ENCODE measurements at places on chromosomes 4 and X.

DNA sequence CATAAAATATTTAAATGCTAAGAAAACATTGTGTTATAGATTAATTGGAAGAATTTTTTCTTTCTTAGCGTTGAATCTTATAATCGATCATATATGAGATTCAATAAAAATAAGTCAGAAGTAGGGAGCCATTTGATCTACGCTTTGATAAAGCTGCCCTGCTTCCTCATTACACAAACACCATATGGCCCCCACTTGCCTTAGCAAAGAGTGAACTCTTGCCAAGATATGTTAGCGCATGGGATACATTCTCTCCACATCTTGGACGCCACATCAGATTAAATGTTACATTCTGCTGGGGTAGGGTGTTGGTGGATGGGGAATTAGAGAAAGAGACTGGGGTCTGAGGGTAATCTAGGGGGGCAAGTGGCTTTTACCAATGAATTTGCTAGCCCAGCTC, 207.7 kb upstream of the MID1 start:
- no peak for DNase-seq

GRCh38 chr4:1842993-1843448, 12.9 kb downstream of the LETM1 start:
- no peak for DNase-seq

DNA sequence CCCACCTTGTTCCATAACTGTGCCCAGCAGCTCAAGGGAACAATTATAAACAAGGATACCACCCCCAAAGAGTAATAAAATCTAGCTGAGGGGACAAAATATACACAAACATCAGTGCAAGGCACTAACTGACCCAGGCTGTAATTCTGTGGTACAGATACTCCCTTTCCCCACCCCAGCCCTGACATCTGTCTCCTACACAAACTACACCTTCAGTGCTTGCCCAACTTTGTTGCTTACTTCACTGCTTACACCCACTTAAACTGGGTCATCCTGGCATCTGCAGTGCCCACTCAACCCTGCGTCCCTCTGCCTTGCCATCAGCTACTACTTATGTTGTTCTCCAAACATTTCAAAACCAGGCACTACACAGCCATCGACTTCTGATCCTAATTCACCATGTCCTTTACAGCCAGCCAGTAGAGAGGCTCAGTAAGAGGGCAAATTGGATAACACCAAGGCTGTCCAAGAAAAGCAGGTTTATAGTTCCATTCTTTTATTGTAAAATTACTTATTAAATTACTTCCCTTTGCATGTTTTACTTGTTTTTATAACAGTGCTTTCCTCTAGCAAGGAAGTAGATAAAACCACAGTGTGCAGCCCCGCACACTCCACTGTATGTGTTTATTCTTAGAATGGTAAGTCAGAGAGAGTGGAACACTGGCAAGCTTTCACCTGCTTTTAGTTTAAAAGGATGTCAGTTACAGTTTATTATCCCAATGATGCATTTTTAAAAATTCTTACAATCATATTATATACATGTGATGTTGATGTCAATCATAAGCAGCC, 149.6 kb downstream of the INPP4B start:
- DNase-seq = peak; percentile 34

GRCh38 chrX:139203651-139204570, 326.6 kb upstream of the F9 start:
- no peak for DNase-seq

GRCh38 chr4:54498661-54499111, 159.1 kb upstream of the KIT start:
- DNase-seq = no peak

GRCh38 chrX:28843817-28844216, 256.6 kb downstream of the IL1RAPL1 start:
- no peak for DNase-seq

DNA sequence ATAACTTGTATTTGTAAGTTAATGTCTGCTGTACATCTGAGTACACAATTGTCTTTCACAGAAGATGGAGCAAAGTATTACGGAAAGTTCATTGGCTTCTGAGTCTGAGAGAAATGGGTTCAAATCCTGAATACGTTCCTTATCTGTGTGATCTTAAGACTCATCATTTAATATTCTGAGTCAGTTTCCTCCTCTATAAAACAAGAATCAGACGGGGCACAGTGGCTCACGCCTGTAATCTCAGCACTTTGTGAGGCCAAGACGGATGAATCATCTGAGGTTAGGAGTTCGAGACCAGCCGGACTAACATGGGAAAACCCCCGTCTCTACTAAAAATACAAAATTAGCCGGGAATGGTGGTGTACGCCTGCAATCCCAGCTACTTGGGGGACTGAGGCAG, 57.8 kb downstream of the APBB2 start:
- no peak for DNase-seq

- no peak for DNase-seq
These were observed 33.1 kb downstream of the PCDH7 start for GRCh38 chr4:30753316-30753715.

- DNase-seq = no peak
These were observed 493.0 kb upstream of the FAM241A start for GRCh38 chr4:111652236-111652635.

GRCh38 chr4:120105472-120105871, 38.8 kb upstream of the MAD2L1 start:
- DNase-seq = no peak

GRCh38 chrX:84358271-84358670, 144.0 kb downstream of the HDX start:
- no peak for DNase-seq

DNA sequence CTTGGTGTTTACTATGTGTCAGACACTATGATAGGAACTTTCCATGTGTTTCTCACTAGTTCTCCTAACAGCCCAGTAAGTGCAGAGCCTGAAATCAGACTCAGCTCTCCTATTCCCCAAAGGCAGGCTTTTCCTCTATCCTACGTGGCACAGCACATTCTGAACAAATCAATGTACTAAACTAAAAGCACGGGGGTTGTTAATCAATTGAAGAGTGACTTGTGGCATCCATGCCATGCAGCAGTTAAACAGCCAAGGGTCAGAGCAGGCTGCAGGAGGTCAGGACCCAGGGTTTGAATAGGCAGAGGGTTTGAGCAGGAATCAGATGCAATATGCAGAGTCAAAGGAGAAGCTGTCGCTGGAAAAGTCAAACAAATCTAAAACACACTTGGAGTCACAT, 289.7 kb upstream of the LDB2 start:
- DNase-seq = no peak

DNA sequence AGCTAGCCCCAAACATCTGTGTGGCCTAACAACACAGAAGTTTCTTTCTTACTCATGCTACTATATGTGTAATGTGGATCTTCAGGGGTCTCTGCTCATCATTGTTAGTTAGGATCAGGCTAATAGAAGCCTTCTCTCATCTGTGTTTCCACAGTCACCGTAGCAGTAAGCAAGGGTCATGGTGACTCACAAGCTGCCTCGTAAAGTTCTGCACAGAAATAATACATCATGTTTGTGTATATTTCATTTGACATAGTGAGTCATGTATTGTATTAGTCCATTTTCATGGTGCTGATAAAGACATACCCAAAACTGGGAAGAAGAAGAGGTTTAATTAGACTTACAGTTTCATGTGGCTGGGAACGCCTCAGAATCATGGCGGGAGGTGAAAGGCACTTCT, 38.7 kb downstream of the SLC4A4 start:
- DNase-seq = no peak

DNA sequence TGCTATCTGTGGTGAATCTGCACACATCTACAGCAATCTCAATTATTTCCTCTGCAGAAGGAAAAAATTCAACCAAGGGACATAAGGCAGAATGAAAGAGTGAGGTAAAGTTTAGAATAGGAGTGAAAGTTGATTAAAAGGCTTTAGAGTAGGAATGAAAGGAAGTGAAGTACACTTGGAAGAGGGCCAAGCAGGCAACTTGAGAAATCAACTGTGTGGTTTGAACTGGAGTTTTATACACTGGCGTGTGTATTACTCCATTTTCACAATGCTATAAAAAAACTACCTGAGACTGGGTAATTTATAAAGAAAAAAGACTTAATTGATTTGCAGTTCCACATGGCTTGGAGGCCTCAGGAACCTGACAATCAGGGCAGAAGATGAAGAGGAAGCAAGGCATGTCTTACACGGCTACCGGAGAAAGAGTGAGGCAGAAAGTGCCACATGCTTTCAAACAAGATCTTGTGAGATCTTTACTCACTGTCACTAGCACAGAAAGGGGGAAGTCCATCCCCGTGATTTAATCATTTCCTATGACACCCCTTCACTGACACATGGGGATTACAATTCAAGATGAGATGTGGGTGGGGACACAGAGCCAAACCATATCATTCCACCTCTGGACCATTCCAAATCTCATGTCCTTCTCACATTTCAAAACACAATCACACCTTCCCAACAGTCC, 234.8 kb downstream of the IL15 start:
- no peak for DNase-seq

DNA sequence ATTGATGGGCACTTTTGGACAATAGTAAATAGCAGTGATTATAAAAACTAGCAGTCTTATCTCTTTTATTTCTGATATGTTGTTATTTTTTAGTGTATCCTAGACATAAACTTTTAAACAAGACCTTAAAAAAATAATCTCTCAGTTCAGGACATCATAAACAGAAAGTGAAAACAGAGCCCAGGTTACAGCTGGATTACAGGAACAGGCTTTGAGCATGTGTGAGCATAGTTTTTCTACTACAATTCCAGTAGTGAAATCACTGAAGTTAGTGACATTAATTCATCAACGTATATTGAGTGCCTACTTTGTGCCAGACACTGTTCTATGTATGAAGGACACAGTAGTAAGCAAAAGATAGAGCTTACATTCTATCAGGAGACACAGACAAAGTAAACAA, 16.9 kb downstream of the TRIM75 start:
- no peak for DNase-seq

GRCh38 chr4:163391756-163392155, 48.1 kb downstream of the NPY5R start:
- DNase-seq = no peak
